COR-L47 (cell line): ENCODE measurements at places on chromosomes 3 and 15.

DNA sequence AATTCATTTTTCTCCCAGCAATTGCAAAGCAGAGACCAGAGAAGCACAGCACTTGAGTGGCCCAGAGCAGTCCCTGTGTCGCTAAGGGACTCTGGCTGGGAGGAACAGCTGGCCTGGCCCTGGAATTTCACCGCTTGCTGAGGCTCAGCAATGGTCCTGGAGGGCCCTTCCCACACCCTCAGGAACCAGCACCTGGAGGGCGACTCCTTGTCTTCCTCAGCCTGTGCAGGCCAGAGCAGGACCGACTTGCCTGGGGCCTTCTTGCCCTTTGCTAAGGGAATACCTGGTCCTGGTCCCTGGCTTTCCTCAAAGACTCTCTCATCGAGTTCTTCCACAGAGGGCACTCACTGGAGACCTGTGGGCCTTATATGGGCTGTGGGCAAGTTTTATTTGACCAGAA, 294.6 kb downstream of the RPLP1 start:
- DNase-seq = no peak

GRCh38 chr15:86163816-86164215, 84.1 kb downstream of the AGBL1 start:
- DNase-seq = no peak

DNA sequence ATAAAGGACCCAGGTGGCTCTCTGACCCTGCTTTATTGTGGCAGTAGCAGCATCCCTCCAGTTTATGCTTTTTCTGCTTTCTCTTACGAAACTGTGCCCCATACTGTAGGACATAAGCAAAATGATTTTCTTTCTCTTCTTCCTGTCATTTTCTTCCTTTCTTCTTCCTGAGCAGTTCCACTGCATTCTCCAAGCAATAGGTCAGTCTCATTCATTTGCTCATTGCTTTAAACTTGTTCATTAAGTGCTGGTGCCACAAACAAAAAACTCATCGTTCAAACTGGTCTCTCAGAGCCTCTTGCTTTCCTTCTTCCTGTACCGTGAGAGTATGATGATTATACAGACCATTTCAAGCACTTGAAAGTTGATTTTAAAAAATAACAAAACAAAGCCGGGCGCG, 66.8 kb downstream of the PDE8A start:
- no peak for DNase-seq

DNA sequence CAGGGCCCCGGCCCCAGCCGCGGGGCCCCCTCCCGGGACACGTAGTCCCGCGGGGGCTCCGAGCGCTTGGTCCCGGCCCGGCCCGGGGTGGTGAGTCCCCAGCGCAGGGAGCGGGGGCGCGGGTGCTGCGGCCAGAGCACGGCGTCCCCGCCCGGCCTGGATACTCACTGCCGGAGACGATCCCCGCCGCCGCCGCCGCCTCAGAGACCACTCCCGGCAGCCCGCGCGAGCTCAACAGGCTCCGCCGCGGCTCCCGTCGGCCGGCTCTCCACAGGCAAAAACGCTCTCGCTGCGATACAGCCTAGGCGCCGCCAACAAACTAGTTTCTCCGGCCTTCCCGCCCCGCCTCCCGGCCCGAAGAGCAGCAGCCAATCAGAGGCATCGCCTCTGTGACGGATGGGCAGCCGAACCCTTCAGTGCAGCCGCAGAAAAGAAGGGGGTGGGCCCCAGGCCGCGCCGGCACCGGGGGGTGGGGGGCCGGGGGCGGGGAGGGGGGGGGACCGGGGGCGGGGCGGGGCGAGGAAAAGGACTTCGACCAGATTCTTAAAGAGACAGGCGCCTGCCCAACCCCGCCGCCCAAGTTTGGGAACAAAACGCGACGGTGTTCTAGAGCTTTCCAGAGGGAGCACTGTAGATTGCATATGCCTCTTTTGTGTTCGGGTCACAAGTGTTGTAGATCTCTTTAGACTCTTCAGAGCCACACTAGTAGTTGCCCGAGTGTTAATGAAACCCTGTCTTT, at the start of gene KLHL25:
KLHL25 (minus strand) TSS at position 328 of the 739 bp plus-strand sequence. CDS start 25,115 bp downstream, outside the sequence.
- peak; percentile 91 for DNase-seq

- no peak for DNase-seq
Observed at GRCh38 chr15:45868109-45868691, 233.4 kb downstream of the SQOR start.

DNA sequence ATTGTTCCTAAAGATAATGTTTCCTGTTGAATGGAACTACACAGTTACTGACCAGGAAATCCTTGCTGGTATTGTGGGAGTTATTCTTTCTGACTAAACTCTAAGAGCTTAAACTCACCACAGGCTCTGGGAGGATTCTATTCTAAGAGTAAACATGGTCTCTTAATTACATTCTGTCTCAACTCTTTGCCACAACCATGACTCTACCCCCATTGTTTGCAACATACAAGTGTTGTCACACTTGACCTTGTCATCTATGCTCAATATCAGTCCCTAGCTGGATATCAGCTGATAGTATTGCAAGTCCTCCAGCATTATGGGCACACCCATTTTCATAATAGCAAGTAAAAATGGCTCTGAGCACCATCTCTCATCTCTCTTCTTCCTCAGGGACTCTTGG, 29.6 kb upstream of the SECISBP2L start:
- no peak for DNase-seq

DNA sequence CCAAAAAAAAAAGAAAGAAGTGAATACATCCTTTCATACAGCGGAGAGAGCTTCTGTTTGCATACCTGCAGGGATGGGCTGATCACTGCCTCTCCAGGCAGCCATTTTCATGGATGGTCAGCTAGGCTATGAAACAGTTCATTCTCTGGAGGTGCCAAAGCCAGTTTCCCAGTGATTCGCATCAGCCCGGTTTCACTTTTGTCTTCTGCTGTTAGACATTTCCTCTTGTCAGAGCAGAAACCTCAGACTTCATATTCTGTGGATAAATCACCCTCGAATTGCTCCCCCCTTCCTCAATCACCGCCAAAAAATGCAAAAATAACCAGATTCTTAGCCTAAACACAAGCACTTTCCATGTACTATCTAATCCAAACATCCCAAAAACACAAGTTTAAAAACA, 225.6 kb downstream of the ADAMTS9 start:
- DNase-seq = no peak

GRCh38 chr15:73700041-73700842, 16.1 kb downstream of the CD276 start:
- DNase-seq = peak; percentile 70

DNA sequence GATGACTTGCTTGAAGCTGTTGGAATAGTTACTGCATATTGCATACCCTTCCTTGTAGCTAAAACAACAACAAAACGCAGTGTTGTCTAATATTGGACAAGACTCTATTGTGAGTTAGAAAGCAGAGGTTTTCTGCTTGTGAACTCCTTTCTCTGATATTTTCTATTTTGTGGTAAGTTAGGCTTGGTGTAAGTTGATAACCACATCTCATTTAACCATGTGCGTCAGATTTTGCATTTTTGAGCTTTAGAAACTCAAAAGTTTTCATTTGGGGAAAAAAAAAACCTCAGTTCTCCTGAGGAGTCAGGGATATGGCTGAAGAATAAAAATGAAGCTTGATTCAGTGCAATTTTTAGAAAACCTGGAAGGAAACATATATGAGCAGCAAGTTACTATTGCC, 1.5 kb downstream of the ARIH1 start:
- no peak for DNase-seq

DNA sequence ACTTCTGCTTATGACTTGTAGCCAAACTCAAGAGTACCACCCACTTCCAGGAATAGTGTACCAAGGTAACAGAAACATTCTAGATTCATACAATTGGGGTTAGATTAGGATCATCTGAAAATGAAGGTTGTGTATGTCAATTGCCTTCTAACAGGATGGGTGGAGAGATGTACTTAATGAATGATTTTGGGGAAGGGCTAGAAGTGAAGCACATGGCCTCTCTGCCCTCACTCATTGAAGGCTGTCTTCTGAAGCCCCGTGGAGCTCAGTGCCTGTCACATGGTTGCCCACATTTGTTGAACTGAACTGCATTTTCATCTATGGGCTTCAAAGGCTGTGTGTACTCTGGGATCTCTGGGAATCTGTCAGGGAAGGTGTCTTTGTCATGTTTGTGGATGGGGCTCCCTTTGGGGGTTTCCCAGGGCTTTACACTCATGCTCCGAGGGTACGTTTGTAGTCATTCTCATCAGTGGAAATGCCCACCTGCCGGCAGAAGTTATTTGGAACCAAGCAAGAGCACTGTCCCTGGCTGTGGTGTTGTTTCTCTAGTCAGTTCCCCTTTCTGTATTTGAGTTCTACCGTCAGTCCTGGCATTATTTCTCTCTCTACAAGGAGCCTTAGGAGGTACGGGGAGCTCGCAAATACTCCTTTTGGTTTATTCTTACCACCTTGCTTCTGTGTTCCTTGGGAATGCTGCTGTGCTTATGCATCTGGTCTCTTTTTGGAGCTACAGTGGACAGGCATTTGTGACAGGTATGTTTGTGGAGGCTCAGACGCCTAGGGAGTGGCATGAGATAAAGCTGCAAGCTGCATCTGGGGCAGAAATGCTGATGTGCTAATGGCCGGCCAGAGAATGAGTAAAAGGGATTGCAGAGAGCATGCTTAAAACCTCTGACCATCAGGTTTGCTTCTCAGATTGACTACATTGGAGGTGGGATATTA, 22.4 kb downstream of the CD86 start:
- no peak for DNase-seq

DNA sequence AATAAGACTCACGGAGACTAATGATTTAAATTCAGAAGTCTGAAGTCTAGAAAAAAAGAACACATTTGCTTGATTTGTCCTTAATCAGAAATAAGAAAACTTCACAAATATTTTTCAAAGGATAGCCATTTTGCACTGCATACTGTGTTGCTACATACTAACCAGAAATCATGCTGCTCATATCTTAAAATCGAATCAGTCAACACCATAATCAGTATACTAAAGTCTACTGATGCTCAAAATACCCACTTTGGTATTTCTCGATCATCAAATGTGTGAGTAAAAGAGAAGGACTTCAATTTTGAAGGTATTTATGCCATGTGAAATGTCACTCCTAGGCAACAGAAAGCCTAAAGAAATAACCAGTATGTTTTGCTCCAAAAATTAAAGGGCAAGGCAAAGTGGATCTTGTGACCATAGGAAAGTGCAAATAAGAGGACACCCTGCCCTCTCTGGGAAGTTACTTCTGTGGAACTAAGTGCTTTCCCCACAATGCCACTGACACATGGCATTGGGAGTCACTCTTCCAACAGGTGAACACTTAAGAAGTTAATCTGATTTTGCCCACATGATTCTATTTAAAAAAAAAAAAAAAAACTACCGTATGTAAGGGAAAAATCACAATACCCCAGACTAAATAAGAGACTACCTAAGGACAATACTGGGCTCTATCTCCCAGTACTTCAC, 2.7 kb downstream of the LRIG1 start:
- DNase-seq = no peak
